LHCN-M2 (cell line): ENCODE measurements at places on chromosomes 4 and X. TPM values are rescaled to one million over a fixed set of nuclear protein-coding genes. Genes with fewer than 3 reads are reported as not detected.

DNA sequence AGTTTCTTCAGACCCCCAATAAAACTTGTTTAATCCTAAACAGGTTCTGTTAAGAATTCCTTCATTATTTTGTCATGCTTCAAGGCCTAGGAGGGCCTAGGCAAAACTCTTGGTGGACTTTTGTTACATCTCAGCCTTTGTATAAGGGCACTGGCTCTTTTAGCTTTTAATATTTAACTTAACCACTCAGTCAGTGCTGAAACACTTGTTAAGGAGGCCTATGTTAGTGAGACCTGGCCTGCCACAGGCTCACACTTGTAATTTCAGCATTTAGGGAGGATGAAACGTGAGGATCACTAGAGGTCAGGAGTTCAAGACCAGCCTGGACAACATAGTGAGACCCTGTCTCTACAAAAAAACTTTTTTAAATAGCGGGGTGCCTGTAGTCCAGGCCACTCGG, 32.7 kb upstream of the PGK1 start:
- no peak for DNase-seq

DNA sequence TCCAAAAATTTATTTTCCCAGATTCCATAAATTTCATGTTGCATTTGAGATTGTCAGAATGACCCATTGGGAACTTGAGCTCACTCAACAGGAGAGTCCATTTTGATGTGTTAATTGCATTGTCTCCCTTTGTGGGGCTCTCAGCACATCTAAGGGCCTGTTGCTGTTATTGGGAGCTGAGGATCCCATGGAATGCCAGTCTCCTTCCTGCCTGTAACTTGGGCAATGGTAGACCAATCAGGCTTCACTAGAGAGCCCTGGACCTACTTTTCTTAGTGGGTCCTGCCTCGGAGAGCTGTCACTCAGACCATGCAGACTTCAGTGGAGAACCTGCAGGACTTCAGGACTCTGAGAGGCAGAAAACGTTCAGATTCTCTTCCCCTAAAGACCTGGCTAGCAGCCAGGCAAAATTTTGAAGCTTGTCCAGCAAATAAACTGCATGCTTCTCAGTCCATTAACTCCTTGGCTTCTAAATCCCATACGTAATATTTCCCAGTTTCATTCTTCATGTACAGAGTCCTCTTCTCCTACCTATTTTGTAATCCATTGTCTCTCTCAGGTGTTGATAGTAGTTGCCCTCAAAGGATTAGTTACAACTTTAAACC, 25.1 kb downstream of the OCRL start:
- DNase-seq = no peak

DNA sequence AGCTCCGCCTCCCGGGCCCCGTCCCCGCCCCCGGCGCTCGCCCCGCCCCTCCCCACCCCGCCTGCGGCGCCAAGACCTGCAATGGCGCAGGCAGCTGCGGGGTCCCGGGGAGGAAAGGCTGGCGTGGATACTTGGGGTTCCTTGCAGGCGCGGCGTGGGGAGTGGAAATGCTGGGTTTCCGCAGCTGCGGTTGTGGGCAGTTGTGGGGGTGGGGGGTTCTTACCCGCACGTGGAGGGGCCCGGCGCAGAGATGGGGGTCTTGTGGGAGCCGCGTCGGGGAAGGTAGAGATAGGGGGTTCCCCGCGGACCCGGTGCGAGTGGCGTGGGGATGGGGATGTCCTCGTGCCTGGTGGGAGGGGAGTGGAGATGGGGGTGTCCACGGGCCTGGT, 680 bp upstream of the ASMTL start:
- DNase-seq = no peak

- DNase-seq = no peak
Measured at GRCh38 chr4:4206204-4206603, 20.5 kb downstream of the OTOP1 start.

GRCh38 chr4:111991797-111992196, 153.5 kb upstream of the FAM241A start:
- peak; percentile 64 for DNase-seq

DNA sequence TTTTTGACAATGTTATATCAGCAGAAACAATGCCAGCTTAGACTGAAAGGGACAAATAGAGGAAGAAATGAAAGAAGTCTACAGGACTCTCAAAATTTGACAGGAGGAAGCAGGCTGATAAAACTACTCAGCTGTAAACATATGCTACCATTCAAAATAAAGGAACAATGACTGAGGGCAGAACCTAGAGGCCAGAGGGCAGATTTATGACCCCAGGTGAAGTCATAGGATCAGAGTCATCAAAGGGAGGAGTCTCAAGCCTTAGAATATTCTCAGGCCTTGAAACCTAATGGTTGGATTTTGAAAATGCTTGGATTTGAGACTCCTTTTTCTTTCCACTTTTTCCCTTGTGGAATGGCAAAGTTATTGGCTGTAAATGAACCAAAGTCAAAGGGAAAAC, 17.0 kb upstream of the SYTL5 start:
- DNase-seq = no peak

GRCh38 chr4:8218371-8219031, 19.4 kb downstream of the SH3TC1 start:
- DNase-seq = no peak

DNA sequence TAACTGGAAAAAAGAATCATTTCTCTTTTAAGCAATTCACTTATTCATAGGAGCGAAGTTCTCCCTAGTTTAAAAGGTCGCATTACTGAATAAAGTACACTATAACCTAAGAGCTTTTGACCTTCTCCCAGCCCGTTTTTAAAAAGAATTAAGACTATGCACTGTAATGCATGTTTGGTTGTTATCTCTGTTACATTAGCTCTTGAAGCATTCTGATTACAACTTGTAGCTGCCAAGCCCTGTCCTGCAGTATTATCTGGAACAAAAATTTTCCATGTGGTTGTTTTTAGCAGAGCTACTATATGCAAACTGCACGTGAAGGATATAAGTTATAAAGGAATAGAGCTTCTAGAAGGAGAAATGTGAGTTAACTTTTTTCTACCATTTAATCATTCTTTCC, 8.1 kb downstream of the GAB1 start:
- no peak for DNase-seq

DNA sequence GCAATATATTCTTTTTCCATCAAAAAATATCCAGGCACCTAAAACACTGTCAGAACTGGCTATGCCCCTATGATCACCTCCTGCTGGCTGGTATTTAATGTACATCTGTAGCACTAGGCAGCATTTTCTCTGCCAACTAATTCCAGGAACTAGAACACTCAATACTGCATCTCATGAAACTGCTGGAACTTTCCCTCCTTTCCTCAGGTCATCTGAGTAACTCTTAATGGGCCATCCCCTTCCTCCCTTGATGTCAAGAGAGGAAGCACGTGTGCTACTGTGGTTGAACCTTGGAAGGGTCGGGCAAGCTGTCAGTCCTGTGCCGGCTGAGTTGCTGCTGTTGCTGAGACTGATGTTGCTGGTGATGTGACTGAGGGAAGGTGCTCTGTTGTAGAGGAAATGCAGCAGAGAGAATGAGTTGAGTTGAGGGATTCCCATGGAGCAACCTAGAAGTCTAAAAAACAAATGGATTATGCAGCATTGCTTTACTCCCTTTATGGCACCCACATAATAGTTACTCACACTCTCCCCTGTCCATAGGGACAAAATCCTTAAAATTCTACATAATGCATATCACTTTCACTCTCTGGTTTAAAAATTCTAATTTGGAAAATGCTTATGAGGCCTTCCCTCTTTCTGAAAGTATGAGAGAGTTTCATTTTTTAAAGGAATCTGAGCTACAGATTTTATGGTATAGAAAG, 39.5 kb downstream of the TMEM165 start:
- no peak for DNase-seq

- DNase-seq = no peak
Measured at GRCh38 chr4:8334786-8335460, 65.4 kb downstream of the HTRA3 start.

- peak; percentile 32 for DNase-seq
Measured at GRCh38 chr4:119526786-119527550, 101.6 kb downstream of the PDE5A start.

GRCh38 chr4:52057196-52057595, 6.1 kb downstream of the SPATA18 start:
- DNase-seq = no peak

- no peak for DNase-seq
Measured at GRCh38 chr4:183658362-183659028, 490 bp downstream of the RWDD4 start.

DNA sequence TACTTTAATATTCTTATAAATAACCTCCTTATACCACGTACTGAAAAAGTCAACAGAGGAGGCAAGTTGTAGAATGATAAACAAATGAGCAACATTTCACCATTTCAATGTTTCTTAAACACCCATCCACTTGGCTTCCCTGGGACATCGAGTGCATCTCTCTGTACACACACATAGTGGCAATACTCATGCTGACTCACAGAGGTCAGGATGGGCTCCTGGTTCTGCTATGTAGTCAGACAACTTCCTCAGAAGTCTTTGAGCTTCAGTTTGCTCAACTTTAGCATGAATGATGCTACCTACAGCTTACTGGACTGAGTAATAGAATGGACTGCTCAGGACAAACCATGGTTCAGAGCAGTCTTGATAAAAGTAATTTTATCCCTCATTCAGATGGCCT, 56.9 kb downstream of the MAD2L1 start:
- DNase-seq = peak; percentile 50

DNA sequence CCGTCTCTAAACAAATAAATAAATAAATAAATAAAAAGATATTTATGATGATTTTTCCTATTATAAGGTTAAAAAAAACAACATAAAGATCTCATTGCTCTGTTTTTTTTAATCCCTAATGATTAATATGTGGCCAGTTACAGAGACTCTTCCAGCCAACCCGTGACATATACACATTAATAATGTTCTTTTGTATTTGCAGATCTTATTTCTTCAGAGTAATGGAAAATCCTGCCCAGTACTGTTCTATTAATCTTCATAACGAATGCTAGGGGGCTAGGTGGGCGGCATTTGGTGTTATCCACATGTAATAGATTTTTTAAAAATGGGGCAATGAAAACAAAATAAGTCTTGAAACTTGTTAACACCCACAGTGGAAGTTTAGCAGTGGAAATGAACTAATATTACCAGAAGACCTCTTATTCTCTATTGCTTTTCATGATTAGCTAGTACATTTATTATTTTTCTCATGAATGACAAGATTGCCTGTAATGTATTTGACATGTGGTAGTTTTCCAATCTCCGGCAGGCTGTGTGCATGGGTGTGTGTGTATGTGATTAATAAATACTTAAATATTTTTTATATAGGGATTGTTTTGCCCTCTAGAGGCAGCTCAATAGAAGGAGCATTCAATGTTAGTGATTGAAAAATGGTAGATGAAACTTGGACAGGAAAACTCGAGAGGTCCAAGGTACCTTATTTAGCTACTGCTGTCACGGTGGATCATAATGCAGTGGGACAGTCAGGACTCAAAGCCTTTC, 457.4 kb downstream of the IL1RAPL1 start:
- DNase-seq = no peak

DNA sequence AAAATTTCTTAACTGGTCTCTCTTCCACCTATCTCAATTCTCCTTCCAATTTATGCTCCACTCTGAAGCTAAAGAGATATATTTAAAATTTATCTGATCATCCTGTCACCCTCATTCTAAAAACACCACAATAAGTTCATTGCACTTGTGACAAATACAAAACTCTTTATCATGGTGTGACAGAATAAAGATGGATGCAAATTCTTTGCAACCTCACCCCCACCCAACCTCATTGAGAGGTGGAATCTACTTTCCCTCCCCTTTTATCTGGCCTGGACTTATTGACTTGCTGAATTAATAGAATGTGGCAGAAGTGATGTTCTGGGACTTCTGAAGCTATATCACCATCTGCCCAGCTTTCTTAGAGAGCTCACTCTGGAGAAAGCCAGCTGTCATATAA, 46.5 kb downstream of the IDS start:
- no peak for DNase-seq

- DNase-seq = no peak
Measured at GRCh38 chr4:80492761-80493160, 157.2 kb downstream of the CFAP299 start.

- no peak for DNase-seq
Measured at GRCh38 chr4:24604558-24605214, 20.3 kb upstream of the DHX15 start.

The STATH gene
- not detected in 2 replicates for total RNA-seq

The TRIM60 gene
- total RNA-seq = not detected in 2 replicates

The ZNF732 gene
- total RNA-seq = not detected in 2 replicates

The IL2 gene
- not detected in 2 replicates for total RNA-seq

The NUP62CL gene
- not detected in 2 replicates for total RNA-seq

The SFRP2 gene
- not detected in 2 replicates for total RNA-seq

The MAGEA12 gene
- not detected in 2 replicates for total RNA-seq

The CHRDL1 gene
- total RNA-seq = not detected in 2 replicates

The FAM156B gene
- 36.2 and 40.1 TPM in 2 replicates for total RNA-seq

The INPP4B gene
- total RNA-seq = 17.2 and 23.0 TPM in 2 replicates

The HTATSF1 gene
- total RNA-seq = 68.9 and 72.8 TPM in 2 replicates

The MAGEB10 gene
- total RNA-seq = not detected in 2 replicates

The GAGE1 gene
- total RNA-seq = not detected in 2 replicates
